Astrocyte of the cerebellum (primary cell): ENCODE measurements at places on chromosomes 5 and 9.

GRCh38 chr5:72438141-72438540 lies 69.1 kb downstream of the ZNF366 start:
- DNase-seq: no peak

DNA sequence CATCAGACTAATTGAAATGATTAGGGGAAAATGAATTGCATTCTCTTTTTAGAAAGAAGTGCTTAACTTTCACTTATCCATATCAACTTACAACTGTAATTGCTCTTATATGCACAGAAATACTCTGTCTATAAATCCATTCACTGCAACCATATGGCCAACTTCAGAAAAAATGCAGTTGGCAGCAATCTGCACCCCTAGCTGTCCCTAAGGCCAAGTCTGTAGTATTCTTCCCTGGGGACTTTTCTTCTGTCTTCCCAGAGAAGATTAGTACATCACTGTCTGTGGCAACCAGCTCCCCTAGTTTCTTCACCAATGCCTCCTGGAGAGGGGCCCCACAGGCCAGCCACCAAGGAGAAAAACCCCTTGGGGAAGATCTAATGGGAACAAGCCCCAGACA lies 45.4 kb downstream of the ABCA1 start:
- DNase-seq: no peak

GRCh38 chr5:97629276-97629675 lies 446.2 kb upstream of the RIOK2 start:
- DNase-seq: peak; percentile 5

GRCh38 chr5:140342896-140343295 lies 3.5 kb downstream of the HBEGF start:
- no peak for DNase-seq

DNA sequence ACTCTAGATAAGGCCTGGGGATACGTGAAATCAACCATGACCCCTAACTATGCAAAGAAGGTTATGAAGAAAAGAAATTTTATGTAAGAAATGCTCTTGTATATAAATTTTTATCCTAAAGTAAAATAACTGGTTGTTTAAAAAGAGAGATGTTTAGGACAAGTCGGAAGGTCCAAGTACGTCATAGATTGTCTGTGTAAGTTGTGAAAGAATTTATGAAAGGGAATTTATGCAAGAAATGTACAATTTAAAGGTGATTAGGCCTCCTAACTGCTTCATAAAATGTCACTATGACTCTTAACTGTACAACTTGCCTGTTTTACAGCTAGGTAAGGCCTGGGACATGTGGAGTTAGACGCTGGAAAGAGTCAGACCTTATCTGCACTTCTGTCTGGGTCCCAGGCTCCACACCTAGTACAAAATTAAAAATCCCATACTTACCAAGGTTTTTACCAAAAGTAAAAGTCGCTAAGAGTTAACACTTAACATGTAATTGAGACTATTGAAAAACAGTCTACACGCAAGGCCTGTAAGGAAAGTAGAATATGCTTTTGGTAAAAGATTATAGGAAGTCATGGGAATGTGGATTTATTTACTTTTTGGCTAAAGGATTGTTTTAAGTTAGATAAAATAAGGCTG lies 77.4 kb downstream of the KIAA0825 start:
- no peak for DNase-seq

- DNase-seq: no peak
Measured at GRCh38 chr9:120555839-120556238, 24.1 kb downstream of the CDK5RAP2 start.

- DNase-seq: no peak
Measured at GRCh38 chr9:27540502-27540901, 10.9 kb upstream of the MOB3B start.

GRCh38 chr5:34022121-34022705 lies 14.4 kb upstream of the AMACR start:
- no peak for DNase-seq

- DNase-seq: no peak
Measured at GRCh38 chr9:77907585-77907984, 124.0 kb downstream of the GNAQ start.

- DNase-seq: no peak
Measured at GRCh38 chr5:34899066-34899465, 16.2 kb downstream of the RAD1 start.

- no peak for DNase-seq
Measured at GRCh38 chr5:143182106-143182505, 221.4 kb downstream of the NR3C1 start.

DNA sequence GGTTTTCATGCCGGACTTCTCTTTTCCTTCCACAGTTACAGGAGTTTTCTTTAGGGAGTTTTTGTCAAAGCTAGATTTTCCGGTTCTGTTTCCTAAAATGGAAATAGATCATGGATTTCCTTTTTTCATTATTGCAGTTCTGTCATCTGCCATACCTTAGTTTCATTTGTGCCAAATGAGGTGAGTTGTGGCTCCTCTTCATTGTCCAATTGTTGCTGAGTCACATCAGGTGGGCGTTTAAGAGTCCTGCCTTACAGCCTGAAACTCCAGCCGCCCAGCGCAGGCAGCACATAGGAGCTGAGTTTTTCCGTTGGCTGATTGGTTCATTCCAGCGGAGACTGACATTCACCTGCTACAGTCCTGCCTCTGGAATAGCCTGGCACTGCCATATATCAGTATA lies 14.1 kb downstream of the SLC25A25 start:
- no peak for DNase-seq

DNA sequence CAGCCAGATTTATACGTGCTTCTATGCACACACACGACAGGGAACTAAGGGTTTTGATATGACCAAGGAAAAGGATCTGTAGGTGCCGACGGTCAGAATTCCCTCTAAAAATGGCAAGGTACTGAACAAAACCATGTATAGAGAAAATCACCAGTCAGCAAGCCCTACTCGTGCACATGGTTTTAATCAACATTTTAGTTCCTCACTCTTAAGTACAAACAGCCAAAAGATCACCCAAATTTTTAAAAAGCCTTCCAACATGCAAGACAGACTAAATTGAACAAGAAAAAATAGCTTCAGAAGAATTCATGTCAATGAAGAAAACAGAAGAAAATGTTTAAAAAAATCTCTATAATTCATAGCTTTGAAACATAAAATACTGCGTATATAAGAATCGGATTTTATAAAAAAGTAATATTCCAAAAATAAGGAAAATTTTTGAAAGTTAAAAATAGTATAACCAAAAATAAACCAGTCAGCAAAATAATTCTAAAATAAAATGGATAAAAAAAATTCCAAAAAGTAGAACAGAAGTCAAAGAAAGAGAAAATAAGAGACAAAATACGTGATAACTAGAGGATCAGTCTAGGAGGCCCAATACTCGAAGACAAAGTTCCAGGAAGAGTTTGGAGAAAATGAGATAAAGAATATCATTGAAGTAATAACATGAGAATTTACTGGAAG lies 43.0 kb upstream of the KCNV2 start:
- DNase-seq: no peak

GRCh38 chr5:116764941-116765340 lies 190.3 kb upstream of the SEMA6A start:
- DNase-seq: no peak

DNA sequence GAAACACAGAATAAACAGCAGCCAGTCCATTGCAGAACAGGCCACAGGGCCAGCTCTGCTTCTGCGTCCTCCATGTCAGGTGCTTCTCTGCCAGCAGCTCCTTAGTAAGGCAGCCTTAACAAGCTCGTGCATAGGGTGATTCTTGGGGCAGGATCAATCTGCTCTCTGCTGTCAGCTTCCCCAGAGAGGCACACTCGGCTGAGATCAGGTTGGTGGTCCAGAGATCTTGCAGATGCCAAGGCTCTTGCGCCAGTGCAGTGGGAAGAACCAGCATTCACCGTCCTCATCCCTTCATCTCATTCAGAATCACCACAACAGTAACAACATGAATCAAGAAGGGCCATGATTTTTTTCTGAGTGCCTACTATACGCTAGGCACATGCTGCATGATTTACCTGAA lies 49.0 kb upstream of the ALDH1B1 start:
- DNase-seq: no peak

DNA sequence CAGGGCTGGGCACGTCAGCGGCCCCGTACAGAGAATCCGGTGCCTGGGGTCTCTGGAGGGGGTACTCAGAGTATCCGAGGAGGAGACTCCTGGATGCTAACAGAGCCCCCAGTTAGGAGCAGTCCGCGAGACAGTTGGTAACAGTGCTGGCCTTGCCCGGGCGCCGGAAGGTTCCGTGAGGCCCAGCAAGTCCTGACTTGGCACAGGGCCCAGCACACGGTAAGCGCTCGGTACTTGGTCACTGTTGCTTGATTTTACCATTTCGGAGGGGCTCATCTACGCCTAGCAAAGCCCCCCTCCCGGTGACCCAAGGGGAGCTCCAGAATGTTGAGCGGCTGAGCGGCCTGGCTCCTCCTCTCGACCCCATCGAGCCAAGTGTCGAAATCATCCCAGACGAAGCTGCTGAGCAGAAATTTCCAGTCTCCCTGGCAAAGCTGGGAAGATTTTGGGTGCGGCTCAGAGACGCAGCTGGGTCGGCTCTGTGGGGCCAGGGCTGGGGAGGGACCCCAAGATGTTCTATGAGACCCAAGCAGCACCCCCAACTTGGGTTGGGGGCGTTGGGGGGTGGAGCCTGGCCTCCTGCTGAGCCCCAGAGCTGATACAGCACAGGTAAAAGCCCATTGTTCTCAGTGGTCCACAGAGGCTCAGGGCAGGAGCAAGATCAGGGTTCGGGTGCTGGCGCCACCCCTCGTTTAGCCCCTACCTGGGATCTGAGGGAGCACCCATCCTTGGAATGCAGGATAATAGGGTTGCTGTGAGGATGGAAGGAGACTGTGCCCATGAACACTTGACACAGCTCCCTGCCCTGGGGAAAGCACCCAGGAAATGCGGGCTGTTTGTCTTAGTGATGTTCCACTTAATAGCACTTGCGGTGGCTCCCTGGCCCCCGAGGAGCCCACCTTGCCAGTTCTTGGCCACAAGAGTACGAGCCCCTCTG lies 137.2 kb downstream of the C9orf50 start:
- DNase-seq: peak; percentile 70

DNA sequence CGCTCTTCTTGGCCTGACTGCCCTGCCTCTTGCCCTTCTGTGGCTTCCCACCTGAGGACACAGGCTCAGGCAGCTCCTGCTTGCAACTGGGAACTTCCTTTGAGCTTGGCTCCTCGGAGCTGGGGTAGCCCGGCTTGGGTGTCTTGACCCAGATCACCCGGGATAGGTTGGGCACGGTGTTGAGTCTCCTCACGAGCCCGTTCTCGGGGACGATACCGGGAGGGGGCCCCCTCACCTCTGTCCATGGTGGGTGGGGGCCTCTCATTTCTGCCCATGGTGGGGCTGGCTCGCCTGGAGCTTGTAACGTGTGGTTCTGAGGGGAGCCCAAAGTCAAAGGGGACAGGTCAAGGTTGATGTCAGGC lies 7.8 kb upstream of the DDX41 start:
- no peak for DNase-seq

GRCh38 chr9:96050861-96051155 lies 175.3 kb downstream of the ERCC6L2 start:
- DNase-seq: no peak

DNA sequence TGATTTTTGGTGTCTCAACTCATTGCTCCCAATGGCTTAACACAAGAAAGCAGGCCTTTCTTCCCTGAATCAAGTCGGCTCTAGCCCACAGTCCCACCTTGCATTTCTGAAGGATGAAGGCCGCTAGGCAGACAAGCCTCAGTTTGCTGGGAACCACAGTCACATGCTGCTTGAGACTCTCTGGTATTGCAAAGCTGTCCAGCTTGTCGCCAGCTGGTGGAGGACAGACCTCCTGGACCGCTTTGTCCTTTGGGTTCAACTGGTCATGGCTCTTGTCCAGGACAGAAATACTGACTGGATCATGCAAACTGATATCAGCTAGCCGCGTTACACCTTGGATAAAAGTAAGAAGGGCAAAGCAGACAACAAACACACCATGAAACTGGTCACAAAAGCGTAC lies 23.1 kb downstream of the DDX31 start:
- DNase-seq: no peak

- no peak for DNase-seq
Measured at GRCh38 chr5:74085782-74086181, 459.8 kb downstream of the ARHGEF28 start.

- no peak for DNase-seq
Measured at GRCh38 chr5:86625148-86625547, 7.4 kb downstream of the COX7C start.

DNA sequence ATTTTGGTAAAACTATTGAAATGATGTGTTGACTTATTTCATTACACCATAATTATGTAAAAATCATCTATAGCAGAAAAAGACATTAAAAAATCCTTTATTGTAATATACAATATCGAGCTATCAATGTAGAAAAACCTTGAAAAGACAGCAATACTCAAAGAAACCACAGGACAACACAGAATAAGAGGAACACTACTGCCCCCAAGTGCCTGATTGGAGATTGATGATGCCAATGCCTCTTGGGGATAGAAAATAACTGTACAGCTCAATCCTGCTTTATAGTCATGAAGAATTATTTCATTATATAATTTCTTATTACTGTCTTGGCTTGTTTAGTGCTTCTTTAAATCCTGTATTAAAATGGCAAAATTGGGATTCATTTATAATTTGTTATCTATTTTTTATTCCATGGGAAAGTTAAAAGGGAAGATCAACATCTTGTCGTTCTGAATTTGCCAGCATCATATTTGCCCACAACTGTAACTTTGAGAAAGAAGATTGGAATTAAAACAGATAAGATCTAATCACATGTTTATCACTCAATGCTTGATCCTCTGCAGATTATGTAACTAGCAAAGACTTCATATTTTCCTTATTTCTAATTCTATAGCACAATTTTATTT lies 337.5 kb downstream of the CDH9 start:
- DNase-seq: peak; percentile 37

- DNase-seq: no peak
Measured at GRCh38 chr5:157598350-157598936, 22.9 kb upstream of the ADAM19 start.

GRCh38 chr5:1934056-1934394 lies 51.3 kb upstream of the IRX4 start:
- no peak for DNase-seq

DNA sequence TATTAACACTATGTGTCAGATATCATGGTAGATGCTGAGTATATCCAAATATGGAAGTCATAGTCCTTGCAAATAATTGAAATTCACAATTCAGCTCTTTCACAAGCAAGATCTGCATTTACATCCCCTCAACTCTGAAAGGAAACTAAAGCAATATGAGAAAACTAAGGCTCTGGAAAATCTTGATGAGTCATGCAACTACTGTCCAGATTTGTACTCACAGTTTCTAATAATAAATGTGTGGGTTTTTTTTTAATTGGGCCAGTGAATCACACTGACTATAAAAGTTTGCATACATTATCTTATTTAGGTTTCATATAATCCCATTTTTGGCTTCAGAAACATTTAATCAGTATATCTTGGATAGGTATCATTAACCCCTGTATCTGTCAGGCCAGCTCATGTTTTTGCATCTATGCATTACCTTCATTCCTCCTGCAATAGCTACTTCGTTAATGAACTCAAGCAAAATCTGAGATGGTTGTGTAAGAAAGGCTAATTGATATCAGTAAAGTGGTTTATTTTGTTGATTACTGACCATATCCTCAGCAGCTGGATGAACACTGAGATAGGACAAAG lies 58.7 kb upstream of the PRR16 start:
- DNase-seq: peak; percentile 75

DNA sequence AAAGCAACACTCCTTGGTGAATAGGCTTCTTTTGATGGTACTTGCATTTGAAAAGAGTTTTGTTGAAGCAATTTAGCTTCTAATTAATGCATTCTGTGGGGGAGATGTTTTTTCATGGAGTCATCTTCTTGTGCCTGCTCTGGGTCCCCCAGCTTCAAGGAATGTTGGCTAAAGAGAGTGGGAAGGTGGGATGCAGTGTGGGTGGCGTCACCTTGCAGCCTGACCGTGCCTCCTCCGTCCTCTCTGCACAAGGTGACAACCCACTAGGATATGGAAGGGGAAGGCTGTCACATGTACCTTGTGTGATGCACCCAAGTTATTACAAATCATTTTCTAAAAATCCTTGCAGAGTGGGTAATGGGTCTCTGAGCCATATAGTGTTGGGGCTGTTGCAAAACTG lies 70.7 kb downstream of the DAPK1 start:
- no peak for DNase-seq
